ENCODE measurements at places on chromosomes 4 and X.

DNA sequence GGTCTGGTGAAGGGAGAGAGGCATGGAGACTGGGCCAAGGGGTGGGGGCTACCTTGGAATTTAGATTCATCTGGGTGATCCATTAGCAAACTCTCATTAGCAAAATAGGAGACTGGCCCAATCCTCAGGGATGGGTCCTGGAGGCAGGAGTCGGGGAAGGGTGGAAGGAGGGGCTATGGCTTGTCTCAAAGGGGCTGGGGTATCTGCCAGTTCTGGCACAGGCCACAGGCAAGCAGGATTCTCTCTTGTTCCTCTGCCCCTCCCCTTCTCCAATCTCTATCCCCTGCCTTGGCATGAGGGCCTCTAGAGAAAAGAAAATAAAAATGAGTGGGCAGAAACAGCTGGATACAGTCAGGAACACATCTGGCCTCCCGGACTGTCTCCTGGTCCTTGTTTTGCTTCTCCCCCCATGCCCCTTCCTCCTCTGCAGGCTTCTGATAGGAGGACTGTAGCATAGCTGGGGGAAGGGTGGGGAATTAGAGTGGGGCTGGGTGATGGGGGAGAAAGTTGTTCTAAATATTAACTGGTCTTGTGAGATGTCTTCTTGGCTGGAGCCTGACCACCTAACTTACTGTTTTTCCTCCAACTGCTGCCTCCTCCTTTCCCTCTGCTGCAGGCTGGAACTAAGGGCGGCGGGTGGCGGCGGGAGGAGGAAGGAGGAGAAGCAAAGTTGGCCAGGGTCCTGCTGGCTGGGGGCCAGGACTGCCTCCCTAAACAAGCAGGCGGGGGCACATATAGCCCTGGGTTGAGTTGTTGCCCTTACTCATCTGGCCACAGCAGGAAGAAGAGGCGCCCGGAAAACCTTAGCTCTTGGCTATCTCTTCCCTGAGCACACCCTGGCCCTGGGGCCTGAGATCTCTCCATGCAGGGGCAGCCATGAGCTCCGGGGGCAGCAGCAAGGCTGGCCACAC lies 53.3 kb upstream of the LAS1L start:
- no peak for DNase-seq

DNA sequence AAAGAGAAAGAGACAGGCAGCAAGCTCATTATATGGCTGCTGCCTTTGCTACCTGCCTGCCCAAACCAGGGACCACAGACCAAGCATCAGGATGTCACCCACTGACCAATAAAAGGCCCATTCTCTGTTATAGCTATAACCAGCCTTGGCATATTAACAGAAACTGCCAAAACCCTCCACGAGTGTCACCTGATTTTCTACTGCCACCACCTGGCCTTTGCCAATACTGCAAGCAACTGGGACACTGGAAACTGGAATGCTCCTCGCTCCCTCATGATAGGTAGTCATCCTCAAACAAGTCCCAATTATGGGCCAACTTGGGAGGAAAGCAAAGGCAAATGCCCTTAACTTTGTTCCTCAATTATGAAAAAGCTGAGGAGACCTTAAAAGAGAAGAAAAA lies 76.0 kb downstream of the SPIN4 start:
- DNase-seq: no peak

DNA sequence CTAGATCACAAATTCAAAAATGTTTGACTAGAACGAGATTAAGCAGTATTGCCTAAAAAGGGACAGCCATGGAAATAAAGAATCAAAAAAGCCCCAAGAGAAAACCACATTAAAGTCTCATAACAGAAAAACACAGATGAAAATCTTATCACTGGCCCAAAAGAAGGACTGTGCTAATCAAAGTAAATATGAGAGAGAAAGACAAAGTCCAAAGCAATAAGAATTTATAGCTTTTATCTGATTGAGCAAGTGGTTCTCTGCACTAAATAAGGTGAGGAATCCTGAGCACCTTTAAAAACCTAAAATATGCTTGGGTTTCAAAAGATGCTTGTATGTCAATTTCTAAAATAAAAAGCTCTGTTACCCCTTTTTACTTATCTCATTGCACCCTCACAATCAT lies 409.3 kb downstream of the GASK1B start:
- DNase-seq: no peak

GRCh38 chrX:47226531-47227333 lies 6.1 kb upstream of the USP11 start:
- no peak for DNase-seq

DNA sequence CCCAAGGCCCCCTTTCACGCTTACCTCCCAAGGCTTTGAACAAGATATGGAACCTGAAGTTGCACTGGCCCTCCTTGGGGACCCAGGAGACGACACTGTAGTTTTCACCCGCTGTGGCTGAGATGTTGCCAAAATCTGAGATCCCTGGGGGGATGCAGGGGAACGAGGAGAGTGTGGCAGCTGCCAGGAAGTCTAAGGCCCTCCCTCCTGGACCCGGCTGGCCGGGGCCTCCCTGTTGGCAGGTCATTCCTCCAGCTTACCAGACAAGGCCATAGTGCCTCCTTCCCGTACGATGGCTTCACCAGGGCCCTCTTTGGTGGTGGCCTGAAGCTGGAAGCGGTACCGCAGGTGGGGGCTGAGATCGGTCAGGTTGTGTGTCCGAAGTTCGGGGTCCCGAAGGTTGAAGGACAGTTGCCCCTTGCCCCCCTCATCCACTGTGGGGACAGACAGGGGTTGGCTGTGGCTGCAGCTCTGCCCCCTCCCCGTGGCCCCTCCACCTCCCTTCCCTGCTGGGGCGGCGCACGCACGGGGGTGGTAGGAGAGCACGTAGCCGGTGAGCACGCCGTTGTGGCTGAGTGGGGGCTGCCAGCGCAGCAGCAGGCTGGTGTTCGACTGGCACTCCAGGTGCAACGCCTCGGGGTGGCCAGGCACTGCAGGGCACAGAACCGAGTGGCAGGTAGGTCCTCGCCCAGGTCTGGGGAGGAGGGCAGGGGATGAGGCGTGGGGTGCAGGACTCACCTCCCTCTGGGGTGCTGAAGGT lies 21.2 kb downstream of the L1CAM start:
- DNase-seq: no peak

DNA sequence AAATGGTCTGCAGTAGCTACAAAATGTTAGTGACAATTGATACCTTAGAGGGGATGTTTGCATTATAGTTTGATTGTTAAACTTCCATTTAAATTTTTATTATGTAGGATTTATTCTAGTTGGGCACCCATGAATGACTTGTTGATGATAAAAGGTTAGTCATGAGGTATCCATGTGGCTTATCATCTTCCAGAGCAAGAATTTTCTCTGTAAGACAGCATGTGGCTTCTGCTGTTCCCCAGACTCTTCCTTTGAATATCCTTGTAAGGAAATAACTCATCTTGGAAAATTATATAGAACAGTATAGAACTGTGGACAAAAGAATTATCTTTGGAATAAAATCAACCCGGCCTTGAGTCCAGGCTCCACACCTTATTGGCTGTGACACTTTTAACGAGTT lies 40.1 kb upstream of the KLHL8 start:
- DNase-seq: no peak

GRCh38 chr4:180101348-180102083 lies 2141.7 kb upstream of the TENM3 start:
- DNase-seq: no peak

- no peak for DNase-seq
Measured at GRCh38 chrX:10404436-10404835, 215.9 kb downstream of the MID1 start.

GRCh38 chr4:119238068-119238722 lies 25.7 kb downstream of the USP53 start:
- no peak for DNase-seq

- DNase-seq: no peak
Measured at GRCh38 chr4:85738721-85739120, 263.8 kb downstream of the ARHGAP24 start.

GRCh38 chr4:5757091-5757490 lies 46.1 kb downstream of the EVC start:
- DNase-seq: no peak

GRCh38 chr4:116005806-116006088 lies 892.3 kb upstream of the NDST4 start:
- DNase-seq: no peak

- DNase-seq: no peak
Measured at GRCh38 chrX:38183596-38183995, 37.1 kb downstream of the SRPX start.

GRCh38 chr4:78551420-78552351 lies at the start of gene ANXA3:
TSS of gene ANXA3 (plus strand) at chr4:78551770. CDS start at chr4:78554474, 2,704 bp downstream.
- DNase-seq: no peak

GRCh38 chr4:3407930-3408792 lies 33.6 kb upstream of the HGFAC start:
- no peak for DNase-seq

DNA sequence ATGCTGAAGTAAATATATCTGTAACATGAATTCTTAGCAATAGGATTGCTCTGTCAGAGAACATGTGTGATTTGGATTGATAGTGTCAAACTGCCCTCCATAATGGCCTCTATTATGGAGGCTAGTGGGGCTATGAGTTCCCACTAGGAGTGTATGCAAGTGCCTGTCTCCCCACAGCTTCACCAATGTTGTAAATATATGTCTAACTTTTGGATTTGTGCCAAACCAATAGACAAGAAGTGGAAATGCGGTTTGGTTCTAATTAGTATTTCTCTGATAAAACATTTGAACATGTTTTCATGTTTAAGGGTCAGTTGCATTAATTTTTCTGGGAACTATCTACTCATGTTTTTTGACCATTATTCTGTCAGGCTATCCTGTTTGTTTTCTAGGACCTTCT lies 28.1 kb downstream of the GPAT3 start:
- no peak for DNase-seq

DNA sequence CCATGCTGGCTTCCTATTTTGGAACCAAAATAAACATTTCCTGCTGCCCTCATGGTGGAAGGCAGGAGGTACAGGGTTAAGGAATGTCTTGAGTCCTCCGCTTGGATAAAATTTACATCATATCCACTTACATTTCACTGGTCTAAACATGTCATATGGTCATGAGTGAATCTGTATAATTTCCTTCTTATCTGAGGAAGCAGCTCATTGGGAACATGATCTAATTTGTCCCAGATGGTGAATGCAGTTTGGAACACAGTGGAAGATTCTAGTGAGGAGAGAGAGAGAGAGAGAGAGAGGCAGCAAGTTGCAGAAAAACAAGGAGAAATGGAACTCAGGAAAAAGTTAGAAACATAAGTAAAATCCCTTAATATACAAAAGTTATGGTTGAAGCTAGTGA lies 46.8 kb downstream of the MXRA5 start:
- DNase-seq: no peak

GRCh38 chr4:25330905-25331808 lies 18.6 kb downstream of the ZCCHC4 start:
- no peak for DNase-seq

DNA sequence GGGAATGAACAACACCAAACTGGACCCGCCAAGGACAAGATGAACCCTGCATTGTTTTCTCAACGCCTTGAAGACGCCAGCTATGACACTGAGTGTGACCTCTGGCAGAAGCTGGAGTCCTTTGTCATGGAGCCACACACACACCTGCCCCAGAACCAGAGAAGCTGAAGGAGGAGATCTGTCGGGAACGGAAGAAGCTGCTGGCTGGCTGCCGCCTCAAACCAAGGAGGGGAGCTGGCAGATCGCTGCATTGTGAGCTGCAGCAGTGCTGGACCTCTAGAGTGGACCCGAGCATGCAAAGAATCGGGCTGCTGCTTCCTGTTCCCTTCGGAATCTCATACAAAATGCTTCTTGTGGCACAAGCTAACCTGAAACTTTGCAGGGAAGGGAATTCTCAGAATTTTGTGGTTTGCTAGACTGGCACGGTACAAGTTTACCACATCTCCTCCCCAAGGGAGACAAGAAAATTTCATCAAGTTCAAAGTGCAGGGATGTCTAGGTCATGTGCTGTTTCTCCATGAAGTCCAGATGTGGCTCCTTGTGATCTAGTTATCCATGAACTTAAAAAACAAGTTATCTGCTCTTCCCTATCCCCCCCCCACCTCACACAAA lies 23.4 kb upstream of the GLRB start:
- no peak for DNase-seq

- no peak for DNase-seq
Measured at GRCh38 chr4:1231637-1232360, 17.1 kb downstream of the CTBP1 start.

GRCh38 chr4:129082302-129082701 lies 11.0 kb downstream of the SCLT1 start:
- DNase-seq: no peak

Measured in NCI-H1092 (cell line).